ENCODE measurements at places on chromosomes 1 and 21.

DNA sequence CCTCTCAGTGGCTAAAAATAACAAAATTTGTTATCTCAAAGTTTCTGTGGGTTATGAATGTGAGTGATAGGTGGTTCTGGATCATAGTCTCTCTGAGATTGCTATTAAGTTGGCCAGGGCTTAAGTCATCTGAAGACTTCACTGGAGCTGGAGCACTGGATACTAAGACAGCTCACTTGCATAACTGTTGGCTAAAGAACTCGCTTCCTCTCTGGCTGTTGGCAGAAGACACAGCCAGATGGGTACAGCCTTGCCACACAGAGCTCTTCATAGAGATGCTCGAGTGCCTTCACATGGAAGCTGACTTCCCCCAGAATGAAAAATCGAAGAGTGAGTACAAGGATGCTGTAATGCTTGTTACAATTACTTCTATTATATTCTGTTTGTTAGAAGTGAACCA is 333.8 kb downstream of the ZP4 start:
- DNase-seq: no peak

GRCh38 chr1:85453640-85454194 is 11.2 kb downstream of the DDAH1 start:
- DNase-seq: no peak

DNA sequence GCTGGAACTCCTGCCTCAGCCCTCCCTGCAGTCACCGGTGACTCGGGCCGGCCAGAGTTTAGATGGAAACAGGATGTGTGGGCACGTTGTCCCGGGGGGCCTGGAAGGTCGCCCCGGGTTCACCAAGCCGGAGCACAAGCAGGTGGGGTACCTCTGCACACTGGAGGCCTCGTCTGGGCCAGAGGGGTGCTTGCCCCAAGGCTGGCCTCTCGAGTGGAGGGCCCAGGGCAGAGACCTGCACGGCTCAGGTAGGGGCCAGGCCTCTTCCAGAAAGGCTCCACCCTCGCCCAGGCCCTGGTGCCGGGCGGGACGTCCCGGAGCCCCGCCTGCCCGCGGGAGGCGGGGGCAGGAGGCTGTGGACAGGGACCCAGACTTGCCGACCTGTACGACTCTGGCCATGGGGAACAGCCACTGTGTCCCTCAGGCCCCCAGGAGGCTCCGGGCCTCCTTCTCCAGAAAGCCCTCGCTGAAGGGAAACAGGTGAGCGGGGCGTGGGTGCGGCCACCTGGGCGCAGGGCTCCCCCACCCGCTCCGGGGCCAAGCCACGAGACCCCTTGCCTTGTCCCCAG is at the start of gene PLEKHN1:
TSS of gene PLEKHN1 (plus strand) at position 348 of the 569 bp plus-strand sequence. CDS start at position 398, 50 bp downstream.
- no peak for DNase-seq

DNA sequence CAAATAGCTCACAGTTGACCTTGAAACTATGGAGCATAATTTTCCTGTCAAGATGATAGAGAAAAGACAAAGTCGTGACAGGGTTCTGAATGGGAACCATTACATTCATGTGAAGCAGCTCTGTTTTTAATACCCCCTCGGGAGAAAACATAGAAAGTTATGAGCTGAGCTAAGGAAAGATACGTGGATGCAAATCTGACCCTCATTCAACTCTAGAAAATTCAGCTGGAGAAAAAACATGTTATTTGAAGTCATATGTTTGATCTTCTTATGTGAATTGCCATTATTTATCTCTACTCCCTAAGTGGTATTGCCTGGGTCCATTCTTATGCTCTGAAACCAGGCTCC is 48.0 kb upstream of the LRRC52 start:
- no peak for DNase-seq

- no peak for DNase-seq
These were observed 19.8 kb downstream of the PLA2G2E start for GRCh38 chr1:19903621-19904020.

- no peak for DNase-seq
These were observed 538.6 kb upstream of the ADAMTS5 start for GRCh38 chr21:27505516-27505915.

- DNase-seq: no peak
These were observed 112.0 kb downstream of the PDE4B start for GRCh38 chr1:65904681-65905083.

DNA sequence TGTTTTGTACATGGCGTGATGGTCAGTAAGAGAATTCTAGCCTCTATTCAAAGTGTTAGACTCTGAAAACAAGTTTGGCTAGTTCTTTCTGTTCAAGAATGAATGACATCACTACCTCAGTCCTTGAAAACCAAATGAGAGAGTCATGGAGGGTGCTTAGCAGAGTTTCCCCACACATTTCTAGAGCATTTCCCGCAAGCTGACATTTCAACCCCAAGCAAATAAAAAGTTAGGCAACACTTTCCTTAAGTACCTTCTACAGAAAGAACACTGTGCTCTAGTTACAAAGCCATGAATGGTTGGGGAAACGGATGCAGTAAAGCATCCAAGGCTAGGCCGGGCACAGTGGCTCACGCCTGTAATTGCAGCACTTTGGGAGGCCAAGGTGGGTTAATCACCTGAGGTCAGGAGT is 47.9 kb upstream of the SLC44A3 start:
- no peak for DNase-seq

GRCh38 chr1:20480951-20481617 is 4.9 kb downstream of the CAMK2N1 start:
- no peak for DNase-seq

All from stimulated activated CD4-positive, alpha-beta T cell treated with anti-CD3 and anti-CD28 coated beads, Interleukin-12 subunit alpha, Interleukin-12 subunit beta, amount 100 ng/mL, for 48 hours (primary cell).